ENCODE measurements at places on chromosomes 16 and 17.

DNA sequence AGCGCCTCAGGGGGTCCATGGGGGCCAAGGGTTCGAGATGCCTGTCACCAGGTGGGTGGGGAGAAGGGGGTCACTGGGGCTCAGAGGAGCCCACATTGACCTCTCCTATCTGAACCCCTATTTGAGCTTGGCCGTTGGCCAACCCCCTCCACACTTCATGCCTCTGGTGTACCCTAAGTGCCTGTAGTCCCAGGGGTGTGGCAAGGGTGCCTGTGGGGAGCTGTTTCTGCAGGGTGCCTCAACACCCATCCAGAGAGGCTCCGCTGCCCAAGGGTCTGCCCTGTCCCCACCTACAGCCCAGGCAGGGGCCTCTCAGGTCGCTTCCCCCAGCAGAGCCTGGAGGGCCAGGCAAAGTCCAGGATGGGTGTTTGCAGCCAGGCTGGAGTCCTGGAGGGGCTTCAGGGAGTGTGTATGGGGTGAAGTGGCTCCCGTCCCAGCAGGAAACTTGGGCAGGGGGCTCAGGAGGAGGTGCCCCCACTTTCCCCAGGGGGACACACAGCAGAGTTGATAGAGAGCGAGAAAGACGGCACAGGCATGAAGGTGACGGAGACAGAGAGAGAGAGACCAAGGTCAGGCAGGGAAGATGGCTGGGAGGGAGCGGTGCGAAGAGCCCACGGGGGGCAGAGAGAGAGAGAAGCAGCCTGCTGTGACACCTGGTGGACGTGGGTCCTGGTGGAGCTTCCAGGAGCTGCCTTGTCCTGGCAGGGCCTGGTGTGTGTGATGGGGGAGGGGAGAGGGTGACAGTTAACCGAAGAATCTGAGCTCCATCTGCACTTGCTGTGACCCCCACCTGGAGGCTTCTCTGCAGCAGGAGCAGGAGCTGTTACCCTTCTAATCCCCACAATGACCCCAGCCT is at the start of gene SEPTIN12:
TSS of gene SEPTIN12 (minus strand) at position 719 of the 856 bp plus-strand sequence. CDS start at position 19, 700 bp downstream.
- DNase-seq = no peak

DNA sequence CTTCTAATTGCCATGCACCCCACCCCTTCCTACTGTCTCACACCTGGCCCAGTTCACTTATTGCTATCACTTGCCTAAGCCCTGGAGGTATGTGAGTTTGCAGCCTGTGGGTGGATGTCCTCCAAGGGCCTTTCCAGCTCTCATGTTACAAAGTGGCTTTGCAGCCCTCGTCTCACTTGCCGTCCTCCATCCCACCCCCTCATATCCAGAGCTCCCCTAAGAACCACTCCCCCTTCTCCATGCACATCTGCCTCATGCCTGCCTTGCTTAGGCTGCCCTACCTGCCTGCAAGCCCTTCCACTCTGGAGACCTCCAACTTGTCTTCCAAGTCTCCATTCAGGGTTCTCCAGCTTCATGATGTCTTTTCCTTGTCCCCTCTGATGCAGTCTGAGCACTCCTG is 119.4 kb upstream of the NLRP1 start:
- no peak for DNase-seq

- no peak for DNase-seq
Measured at GRCh38 chr17:64783556-64784352, 121.6 kb upstream of the SMURF2 start.

DNA sequence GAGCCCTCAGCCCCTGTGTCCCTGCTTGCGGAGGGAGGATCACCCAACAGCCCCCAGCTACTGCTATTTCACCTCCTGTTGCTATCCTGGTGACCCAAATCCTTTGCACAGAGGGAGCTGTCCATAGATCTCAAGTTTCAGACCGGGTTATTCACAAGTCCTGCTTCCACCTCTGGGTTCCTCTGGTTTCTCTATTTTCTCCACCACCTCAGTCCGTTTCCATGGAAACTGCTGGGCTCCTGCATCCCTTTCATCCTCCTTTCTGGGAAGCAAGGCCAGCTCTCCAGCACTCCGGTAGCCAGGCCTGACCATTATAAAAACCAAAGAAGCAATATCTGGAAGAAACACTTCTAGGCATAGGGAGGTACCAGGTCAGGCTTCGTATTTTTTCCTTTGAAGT is 4.8 kb upstream of the CALB2 start:
- DNase-seq = no peak

- DNase-seq = no peak
Measured at GRCh38 chr16:28891964-28892890, 13.9 kb downstream of the ATP2A1 start.

GRCh38 chr17:63001689-63002394 is 35.8 kb downstream of the TANC2 start:
- DNase-seq = no peak

- DNase-seq = no peak
Measured at GRCh38 chr17:31869031-31869430, 10.0 kb upstream of the COPRS start.

DNA sequence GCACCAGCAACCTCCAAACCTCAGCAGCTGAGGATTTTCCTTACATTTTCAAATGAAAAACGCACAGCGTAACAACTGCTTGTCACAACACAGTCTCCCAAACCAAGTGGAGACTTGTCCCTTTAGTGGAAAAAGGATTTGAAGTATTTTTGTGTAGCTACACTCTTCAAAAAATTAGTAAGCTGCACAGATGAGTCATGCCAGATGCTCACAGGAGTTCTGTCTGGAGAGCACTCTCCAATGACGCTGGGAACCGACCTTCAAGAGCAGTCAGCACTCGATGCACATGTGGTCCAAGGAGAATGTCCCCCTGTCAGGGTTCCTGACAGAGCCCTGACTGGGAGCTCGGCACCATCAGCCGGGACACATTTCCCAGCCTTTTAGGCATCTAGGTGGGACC is 39.8 kb downstream of the MAP1LC3B start:
- DNase-seq = no peak

- no peak for DNase-seq
Measured at GRCh38 chr16:78333808-78334207, 234.4 kb downstream of the WWOX start.

DNA sequence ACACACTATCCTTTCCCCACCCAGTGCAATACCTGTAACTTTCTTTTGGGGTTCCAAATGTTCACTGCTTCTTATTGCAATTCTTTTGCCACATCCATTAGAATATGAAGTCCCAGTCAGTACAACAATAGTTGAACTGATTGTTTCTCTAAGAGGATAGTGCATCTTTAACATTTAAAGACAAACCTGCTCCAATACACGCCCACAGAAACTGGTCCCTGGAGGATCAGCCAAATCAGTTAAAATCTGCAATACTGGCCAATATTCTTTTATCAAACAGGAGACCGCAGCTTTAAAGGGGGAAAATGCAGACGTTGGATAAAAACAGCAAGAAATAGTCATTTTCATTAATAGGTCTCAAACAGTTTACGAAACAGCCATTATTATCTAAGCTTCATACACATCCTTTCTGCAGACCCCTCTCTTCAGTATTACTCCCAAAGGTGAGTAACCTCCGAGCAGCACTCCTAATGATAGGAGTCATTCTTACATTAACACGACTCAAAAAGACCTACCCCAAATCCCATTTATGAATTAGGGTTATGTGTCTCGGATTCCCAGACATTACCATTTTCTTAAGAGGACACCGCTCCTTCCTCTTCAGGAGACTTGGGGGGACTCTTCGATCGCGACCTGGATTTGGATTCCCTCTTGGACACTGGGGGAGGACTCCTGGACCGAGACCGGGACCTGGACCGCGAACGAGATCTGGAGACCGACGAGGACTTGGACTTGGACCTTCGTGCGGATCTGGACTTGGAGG is 1.4 kb downstream of the SRSF2 start:
- DNase-seq = no peak

DNA sequence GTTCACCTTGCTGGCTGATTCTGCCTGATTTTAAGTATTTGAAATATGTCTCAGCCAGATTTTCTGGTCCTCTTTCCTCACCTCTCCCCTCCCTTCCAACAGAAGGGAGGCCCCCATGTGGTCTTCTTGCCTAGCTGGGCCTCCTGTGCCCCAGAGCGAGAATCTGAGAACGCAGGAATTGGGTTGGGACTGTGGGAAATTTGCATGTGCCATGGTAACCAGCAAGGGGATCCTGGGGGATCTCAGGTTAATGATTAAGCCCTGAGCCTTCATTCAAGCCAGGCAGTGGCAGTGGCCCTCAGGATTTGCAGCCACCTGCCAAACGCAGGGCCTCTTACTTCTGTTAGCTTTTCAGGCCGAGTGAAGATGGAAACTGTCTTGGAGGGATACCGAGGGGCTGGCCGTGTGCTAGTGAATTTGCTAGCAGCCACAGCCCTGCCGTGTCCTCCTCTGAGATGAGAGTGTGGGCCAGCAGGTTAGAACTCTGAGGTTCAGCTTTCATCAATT is 40.2 kb downstream of the KSR1 start:
- no peak for DNase-seq

- DNase-seq = no peak
Measured at GRCh38 chr16:68450741-68451255, 2.5 kb upstream of the SMPD3 start.

- peak; percentile 46 for DNase-seq
Measured at GRCh38 chr16:80806927-80807340, 2.5 kb upstream of the CDYL2 start.

GRCh38 chr16:69188236-69188549 is 1.2 kb downstream of the SNTB2 start:
- DNase-seq = no peak

DNA sequence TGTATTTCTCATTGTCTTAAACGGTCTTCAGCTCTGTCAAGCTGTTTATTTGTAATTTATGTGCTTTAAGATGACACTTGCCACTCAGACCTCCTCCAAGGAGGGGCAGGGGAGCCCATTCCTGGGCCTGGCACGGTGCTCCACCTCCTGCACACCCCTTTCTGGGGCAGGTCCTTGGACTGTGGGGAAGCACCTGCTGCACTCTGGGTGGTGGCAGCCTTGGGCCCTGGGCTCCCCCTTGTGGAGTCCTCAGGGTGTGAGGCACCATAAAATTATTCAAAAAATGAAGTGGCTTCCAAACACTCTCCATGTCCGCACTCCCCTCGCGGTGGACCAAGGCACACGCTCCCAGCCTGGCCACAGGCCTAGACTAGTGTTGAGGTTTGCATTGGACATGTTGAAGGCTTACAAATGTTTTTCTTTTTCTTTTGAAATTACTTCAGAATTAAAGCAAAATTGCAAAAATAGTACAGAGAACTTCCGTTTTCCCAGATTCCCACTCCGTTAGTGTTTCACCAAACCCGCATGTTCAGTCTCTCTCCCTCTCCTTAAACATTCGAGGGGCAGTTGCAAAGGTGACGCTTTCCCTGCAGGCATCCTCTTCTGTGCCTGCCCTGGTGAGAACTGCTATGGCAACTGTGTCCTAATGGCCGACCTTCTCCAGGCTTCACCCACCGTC is 32.4 kb downstream of the FOXK2 start:
- peak; percentile 61 for DNase-seq

- no peak for DNase-seq
Measured at GRCh38 chr17:37820313-37820994, 75.6 kb upstream of the HNF1B start.

- DNase-seq = no peak
Measured at GRCh38 chr16:83040174-83040573, 413.4 kb downstream of the CDH13 start.

GRCh38 chr17:29449865-29450671 is 59.9 kb downstream of the TAOK1 start:
- no peak for DNase-seq

DNA sequence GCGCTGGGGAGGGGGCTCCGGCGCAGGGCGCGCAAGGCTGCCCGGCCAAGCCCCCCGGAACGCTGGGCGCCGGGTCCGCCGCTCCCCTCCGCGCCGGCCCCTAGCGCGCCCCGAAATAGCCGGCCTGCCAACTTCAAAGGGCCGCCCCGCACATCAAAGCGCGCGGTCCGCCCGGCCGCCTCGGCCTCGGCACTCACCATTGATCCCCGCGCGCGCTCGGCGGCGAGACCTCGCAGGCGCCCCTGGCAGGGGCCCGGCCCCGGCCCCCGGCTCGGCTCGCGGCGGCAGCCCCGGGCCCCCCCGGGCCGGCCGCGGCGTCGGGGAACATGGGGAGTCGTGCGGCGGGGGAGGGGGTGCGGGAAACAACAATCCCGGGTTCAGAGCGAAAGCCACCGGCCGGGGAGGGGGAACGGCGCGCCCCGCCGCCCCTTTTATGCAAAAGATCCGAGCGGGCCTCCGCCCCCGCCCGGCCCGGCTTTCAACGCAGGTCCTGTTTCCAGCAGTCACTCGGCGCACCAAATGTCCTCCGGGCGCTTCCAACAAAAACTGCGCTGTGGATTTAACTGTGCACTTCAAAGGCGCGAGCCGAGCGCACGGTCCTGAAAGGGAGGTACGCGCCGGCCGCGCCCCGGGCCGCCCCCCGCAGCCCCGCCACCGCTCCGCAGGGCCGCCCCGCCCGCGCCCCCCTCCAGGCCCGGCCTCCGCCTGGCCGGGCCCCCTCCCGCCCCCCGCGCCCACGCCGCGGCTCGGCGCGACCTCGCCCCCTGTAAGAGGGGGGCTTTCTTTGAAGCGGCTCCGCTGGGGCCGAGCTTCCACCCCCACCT is 608 bp downstream of the AXIN2 start:
- peak; percentile 59 for DNase-seq

DNA sequence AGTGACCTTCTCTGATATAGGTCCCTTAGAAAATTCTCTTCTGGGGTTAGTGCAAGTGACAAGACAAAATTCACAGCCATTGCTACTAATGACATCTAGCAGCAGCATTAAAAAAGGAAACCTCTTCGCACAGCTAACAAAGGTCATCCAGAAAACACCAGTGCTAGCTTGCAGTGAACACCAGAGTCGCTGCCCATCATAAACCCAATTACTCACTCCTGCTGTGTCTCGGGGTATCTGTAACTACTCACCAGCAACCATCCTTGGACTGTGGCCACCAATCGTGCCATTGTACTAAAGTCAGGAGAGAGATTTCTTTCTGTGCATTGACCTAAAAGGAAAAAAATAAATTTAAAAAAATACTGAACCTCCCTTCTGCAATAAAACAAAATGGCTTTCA is 1494.7 kb upstream of the CDH8 start:
- no peak for DNase-seq

DNA sequence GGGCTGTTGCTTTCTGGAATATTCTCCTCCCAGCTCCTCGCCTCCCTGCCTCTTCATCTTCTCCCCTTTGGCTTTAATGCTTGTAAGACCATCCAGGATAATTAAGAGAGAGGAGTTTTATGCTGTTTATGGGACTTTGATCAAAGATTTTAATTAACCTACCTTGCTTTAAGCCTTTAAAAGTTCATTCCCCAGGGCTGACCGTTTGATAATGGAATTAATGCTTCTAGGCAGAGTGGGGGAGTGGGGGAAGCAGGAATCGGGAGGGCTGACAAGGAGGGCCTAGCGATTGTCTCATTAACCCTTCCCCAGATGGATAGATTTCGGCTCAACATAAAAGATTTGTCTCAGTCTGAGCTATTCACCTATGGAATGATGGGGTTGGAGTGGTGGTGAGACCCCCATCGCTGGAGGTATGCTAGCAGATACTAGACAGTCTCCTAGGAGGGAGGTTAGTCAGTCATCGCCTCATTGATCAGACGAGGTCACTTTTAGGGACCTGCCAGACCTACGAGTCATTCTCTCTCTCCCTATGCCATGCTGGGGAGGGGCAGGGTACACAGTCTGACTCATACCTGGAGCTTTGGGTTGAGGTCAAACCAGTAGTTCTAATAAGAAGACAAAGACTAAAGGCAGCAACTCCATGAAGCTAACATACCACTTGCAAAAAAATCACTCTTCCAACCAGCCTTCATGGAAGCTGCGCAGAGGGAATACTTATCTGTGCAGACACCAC is 236.6 kb upstream of the NLRP1 start:
- DNase-seq = no peak

GRCh38 chr17:71649941-71650350 is 470.9 kb upstream of the SOX9 start:
- no peak for DNase-seq

- DNase-seq = no peak
Measured at GRCh38 chr17:76428511-76428910, 24.4 kb downstream of the UBE2O start.
